ENCODE measurements at places on chromosomes 13 and 19.

DNA sequence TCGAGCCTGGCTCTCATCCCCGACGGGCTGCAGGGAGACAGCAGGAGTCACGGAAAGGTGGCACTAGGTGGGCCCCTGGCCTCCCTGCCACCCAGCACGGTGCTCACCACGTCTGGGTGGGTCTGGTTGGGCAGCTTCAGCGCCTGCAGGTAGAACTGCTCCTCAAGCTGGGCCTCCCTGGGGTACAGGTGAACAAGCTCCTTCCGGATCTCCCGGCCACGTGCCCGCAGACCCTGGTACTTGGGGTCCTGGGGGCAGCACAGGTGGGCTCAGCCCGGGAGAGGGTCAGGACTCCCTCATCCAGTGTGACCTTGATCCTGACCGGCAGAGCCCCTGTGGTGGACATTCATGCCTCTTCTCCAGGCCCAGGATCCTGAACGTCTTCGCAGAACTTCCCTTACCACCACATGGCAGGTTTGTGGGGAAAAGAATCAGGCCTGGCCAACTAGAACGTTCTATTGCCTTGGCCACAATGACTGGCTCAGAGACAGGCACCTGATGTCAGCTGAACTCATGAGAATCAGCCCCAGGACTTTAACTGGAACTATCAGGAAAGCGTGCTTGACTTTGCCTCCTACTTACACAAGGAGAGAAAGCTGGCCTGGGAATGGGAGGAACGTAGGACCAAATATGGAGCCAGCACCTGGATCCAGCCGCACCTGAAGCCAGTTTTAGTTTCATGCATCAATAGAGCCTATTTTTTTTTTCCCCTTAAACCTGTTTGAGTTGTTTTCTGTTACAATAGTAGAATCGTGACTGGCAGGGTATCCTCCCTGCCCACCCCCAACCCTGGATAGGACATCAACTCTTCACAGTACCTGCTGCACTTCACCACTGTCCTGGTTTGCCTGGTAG, 8.9 kb downstream of the SARS2 start:
- DNase-seq, result no peak

- DNase-seq, result peak; percentile 94
Observed at GRCh38 chr19:14563989-14564651, 7.7 kb downstream of the NDUFB7 start.

GRCh38 chr19:3955688-3956087, 15.2 kb downstream of the DAPK3 start:
- DNase-seq, result no peak

GRCh38 chr19:372306-372890, 27.8 kb upstream of the MIER2 start:
- DNase-seq, result no peak

DNA sequence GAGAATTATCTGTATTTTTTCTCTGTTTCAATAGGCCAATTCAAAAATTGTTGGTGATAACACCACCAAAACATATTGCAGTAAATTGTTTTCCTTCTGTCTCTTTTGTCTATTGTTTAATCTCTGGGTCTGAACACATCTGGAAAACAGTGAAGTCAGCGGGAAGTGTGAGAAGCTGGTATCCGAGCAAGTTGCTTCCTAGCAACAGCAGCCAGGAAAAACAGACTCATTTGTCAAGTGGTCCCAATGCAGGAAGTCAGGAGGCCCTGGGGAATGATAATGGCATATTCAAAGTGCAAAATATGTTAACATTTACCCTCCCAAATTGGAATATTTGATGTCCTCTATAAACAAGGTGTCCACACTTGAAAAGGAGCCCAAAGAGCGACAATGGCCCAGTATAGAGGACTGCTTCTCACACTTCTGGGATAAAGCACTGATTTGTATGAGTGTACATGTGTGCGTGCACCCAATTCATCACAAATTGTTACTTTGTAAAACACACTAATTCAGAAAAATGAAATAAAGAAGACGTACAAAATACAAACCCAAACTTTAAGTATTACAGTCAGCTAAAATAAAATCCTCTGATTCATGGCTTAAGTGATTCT, 515.0 kb downstream of the TBC1D4 start:
- DNase-seq, result no peak

- DNase-seq, result peak; percentile 59
Observed at GRCh38 chr13:102799426-102800144, 666 bp downstream of the BIVM start.

DNA sequence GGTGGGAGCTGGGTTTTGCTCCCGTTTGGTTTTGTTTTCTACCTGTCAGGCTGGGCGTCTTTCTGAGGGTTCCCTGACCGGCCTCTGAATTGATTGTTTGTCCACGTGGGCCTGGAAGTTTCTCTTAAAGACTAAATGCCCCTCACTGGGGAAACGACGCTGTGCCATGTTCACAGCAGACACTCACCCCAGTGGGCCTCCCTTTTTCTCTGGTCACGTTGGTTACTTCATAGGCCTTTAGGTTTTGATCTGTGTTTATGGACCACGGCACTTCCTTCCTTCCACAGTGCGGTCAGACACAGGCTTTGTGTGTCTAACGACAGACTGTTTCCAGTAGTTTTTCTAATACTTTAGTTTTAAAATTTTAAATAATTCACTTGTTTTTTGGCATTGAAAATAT, 20.1 kb upstream of the NDUFS7 start:
- DNase-seq, result no peak

DNA sequence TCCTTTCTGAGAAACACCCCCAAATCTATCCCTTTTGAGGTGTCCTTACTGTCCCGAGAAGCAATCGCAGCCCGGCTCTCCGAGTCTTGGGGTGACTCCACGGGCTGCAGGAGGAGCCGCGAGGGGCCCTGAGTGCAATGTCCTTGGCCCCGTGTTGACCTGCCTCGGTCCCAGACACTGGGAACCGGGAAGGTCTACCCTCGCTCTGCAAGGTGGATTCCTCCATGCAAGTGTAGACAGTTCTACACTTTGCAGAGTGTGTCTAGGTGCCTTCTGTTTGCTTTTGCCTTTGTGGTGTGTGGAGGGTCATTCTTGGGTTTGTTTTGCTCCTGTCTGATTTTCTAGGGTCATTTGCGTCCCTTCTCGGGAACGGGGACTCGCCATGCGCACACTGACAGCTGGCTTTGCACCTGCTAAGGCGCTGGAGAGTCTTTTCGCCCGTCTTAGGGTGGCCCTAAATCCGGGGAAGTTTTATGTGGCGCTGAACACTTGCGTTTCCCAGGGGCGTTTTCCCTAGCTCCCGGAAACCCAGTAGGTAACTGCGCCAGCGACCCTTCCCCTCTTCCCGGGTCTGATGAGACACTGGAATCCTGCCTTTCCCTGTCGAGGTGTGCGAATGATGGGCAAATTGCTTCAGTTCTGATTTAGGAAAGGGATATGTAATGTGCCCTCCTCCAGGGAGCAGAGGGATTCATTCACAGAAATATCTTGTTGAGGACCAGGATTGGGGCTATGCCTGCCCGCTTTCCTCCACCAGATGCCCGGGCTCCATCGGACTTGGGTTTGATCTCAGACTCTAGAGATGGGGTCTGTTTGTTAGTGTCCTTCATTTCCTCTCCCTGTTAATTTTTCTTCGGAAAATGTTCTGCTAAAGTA, 755 bp downstream of the SERTM1 start:
- DNase-seq, result no peak

DNA sequence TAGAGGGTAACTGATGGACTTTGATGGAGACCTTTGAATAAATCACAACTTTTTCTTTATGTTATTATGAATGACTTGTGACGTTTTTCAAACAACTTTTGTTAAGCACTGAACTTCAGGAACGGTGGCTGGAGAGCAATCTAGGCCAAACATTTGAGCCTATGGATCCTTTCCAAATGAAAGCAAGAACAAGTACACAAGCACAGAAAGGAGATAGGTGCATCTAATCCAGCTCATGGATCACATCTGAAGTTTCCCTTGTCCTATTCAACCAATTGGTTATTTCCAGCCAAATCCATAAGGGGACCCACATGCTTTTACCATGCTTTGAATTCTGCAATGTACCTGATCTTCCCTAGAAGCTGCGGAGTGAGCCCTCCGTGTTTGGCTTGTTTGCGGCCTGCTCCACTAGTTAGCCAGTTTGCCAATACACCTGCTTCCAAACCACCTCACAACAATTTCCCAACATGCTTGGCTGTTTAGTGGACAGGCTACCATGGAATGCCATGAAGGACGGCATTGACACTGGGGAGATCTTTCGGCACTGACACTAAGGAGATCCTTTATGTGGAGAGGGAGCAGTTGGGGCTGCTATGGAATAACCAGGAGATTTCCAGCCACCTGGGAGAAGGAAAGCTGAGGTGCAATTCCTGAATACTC, 315.9 kb downstream of the DNAJC15 start:
- no peak for DNase-seq

- no peak for DNase-seq
Observed at GRCh38 chr13:88142653-88143052, 471.5 kb downstream of the SLITRK5 start.

DNA sequence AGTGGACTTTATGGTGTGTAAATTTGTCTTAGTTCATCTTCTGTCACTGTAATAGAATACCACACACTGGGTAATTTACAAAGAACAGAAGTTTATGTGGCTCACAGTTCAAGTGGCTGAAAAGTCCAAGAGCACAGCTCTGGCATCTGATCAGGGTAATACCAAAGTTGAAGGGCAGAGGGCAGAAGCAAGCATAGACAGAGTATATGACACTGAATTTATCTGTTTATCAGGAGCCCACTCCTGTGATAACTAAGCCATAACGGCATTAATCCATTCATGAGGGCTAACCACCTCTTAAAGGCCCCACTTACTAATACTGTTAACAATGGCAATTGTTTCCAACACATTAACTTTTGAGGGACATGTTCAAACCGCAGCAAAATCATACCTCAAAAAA, 4.0 kb upstream of the RFXAP start:
- no peak for DNase-seq

GRCh38 chr19:42202290-42202880, 15.1 kb downstream of the DEDD2 start:
- DNase-seq, result no peak

GRCh38 chr13:27425158-27425917, 919 bp downstream of the GTF3A start:
- no peak for DNase-seq

DNA sequence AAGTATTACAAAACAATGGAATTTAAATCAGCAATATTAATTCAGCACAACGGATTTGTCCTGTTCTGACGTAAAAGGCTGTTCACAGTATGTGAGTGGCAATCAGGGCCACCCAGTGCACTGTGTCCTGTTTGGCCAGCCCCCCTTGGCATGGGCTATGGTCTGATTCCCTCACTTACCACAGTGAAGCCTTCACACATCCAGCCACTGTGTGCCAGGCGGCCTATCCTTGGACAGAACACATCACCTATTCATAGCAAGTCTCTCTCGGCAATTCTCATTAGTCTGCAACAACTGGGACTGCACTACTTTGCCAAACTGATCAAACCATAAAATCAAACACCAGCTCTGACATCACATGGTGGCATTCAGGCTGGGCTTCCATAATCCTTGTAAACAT, 221.5 kb upstream of the TSHZ3 start:
- no peak for DNase-seq

DNA sequence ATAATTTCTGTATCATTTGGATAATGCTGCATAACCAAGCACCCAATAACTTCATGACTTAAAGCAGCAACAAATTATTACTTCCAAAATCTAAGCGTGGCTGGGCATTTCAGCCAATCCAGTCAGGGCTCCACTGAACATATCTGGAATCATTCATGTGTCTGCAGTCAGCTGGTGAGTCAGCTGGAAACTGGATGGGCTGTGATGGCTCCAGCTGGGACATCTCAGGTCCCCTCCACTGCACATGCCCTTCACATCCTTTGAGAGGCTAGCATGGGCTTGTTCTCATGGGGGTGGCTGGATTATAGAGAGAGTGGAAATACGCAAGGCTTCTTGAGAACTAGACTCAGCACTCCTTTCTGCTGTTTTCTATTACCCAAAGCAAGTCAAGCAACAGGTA, 961.9 kb downstream of the DIAPH3 start:
- no peak for DNase-seq

GRCh38 chr19:48713041-48713863, 6.3 kb downstream of the MAMSTR start:
- DNase-seq, result no peak

DNA sequence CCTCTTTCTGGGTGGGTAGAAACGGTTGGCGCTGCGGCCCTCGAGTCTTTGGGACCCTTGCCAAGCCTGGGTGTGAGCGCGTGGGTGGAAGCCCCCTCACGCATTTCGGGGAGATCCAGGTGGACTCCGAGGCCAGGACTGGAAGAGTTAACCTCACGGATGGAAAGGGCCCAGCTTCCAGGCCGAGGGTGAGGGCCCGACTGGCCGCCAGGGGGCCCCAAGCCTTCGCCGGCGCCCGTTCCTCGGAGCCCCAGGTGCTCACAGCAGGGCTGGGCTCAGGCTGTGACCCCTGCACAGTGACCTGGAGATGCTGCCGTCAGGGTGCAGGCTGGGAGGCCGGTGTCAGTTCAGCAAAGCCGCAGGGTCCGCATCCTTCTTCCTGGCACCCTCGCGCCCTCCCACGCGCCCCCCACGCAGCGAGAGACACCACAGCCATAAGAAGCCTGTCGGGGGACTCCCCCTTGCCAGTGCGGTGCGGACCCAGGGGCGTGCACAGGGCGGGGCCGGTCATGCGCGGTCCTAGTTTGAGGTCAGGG, 34.2 kb upstream of the TMEM255B start:
- DNase-seq, result no peak

GRCh38 chr13:43085545-43085944, 62.2 kb downstream of the DNAJC15 start:
- DNase-seq, result no peak

- peak; percentile 55 for DNase-seq
Observed at GRCh38 chr19:33395561-33396550, 22.3 kb downstream of the CEBPG start.

GRCh38 chr13:53012707-53013106, 15.9 kb upstream of the OLFM4 start:
- no peak for DNase-seq

GRCh38 chr13:20197361-20197834, 4.7 kb upstream of the GJB2 start:
- no peak for DNase-seq

DNA sequence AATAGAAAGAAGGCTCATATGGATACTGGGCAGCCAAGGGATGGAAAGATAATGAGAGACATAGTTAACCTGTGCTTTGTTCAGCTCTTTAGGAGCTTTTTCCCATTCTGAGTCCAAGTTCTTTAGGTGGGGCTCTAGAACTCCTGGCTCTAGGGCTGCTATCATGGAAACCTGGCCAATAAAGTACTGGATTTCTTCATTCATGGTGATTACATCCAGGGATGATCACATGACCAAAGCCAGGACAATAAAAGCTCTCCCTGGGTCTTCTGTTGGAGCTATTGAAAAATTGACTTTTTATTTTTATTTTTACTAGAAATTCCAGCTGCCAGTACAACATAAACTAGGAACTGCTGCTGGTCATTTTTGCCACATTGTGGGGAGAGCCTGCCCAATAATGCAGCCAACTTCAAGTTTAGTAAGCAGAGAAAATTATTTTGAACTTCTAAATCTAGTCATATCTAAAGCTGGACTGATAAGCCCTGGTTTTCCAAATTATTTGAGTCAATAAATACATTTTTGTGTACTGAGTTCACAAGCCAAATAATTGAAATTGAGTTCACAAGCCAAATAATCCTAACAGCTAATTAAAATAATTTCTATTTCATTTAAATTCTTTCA, 224.9 kb upstream of the STARD13 start:
- no peak for DNase-seq

- no peak for DNase-seq
Observed at GRCh38 chr13:28346154-28346553, 148.8 kb downstream of the FLT1 start.

Data from RWPE2 (cell line).